ENCODE measurements at places on chromosomes 7 and 10.

- no peak for DNase-seq
These were observed 23.8 kb upstream of the SLF2 start for GRCh38 chr10:100888957-100889356.

DNA sequence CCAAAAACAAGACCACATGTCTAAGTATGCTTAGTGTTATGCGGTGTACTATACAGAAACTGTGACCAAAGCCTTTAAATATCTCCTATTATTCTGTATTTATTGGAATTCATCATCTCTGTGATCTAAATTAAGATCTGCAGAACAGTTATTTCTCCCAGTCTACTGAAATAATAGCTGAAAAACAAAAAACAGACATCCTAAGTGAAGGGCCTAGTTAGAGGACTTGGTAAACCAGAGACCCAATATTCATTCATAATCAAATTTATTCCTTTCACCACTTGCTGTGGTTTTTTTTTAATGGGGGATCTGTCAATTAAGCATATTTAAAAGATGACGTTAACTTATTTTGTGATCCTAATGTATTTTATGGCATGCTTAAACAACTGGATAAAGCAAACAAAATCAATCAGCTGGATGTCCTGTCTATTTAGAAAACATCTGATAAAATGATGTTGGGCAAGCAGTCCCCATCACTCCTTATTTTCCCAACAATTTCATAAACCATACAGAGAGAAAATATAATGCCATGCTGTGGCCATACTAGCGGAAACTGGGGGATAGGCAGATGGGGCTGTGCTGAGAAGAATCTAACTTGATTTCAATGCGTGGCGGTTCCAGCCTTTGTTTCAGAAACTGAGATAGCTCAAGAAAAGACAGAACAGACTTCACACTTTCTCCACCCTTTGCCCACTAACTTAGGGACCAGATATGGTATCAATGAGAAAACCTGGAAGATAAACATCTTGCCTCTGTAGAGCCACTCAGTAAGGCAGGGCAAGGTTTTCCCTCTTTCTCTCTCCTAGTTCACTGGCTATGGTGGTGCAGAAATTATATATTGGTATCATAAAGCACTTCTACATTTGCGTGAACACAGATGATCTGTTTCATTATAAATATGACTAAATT is 32.9 kb downstream of the ICA1 start:
- DNase-seq: no peak

GRCh38 chr7:51033727-51034520 is 251.2 kb upstream of the GRB10 start:
- DNase-seq: no peak

DNA sequence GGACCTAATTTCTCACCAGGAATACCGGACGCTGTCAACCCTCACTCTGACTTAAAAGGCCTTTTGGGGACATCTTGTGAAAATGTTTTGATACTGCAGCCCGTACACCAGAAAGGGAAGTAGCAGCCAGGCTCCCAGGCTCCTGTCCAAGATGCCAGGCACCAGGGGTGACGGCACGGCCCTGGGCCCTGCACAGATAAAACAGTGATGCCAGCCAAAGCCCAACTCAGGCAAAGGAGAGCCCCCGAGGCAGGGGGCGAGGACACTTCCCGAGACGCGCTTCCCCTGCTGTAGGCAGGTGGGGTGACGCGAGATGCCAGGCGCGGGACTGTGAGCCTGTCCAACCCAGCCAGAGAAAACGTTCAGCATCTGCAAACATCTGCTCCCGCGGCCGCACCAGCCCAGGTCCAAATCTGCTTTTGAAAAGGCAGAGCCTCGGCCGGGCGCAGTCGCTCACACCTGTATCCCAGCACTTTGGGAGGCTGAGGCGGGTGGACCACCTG is 15.7 kb downstream of the ZFAND2A start:
- peak; percentile 32 for DNase-seq

DNA sequence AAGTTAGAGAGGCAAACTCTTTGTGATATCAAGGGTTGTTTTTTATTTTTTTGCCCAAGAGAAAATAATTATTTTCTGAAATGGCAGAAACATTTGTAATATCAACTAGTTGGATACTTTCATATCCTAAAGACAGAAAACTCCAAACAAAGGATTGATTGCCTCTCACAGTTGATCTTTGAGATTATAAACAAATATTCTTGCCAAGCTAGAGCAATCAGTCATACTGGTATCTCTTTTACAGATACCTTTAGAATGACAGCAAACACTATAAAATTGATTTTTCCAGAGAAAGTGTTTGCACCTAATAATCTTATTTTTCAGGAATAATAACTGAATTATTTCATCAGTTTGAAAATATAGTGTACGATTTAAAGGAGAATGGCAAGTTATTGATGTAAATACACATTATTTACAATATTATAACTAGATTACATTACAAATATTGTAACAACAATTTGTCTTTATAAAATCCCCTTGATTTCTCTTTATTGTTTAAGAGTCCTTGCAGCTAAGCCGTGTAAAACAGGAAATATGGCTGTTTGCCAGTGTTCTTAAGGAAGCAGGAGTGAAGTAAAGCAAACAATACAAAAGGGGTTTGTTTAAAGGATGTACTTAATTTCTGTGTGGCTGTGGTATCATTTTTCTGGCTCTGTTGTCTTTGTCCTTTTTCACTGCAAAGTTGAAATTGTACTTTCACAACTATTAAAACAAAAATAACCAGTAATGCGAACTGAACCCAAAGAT is 58.4 kb downstream of the MAPK8 start:
- DNase-seq: no peak

DNA sequence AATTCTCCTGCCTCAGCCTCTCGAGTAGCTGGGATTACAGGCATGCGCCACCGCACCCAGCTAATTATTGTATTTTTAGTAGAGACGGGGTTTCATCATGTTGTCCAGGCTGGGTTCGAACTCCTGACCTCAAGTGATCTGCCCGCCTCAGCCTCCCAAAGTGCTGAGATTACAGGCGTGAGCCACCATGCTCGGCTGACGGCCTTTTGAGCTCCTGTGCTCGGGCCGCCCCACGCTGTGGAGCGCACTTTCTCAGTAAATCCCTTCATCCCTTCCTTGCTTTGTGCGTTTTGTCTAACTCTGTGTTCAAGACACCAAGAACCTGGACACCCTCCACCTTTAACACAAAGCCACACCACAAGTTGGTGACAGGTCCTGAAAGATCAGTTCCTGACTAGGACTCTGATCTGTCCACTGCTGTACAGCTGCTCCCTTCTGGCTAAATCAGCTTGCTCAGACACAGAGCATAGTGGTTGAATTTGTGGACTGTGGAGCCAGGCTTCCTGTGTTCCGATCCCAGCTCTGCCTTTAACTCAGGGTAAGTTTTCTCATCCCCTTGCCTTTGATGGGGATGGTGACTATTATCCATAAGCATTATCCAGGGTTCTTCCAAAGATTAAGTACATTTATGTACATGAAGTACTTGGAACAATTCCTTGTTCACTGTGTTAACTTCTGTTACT is 20.1 kb downstream of the CHST3 start:
- DNase-seq: no peak

- DNase-seq: no peak
These were observed 135.9 kb downstream of the PCDH15 start for GRCh38 chr10:54665095-54665494.

DNA sequence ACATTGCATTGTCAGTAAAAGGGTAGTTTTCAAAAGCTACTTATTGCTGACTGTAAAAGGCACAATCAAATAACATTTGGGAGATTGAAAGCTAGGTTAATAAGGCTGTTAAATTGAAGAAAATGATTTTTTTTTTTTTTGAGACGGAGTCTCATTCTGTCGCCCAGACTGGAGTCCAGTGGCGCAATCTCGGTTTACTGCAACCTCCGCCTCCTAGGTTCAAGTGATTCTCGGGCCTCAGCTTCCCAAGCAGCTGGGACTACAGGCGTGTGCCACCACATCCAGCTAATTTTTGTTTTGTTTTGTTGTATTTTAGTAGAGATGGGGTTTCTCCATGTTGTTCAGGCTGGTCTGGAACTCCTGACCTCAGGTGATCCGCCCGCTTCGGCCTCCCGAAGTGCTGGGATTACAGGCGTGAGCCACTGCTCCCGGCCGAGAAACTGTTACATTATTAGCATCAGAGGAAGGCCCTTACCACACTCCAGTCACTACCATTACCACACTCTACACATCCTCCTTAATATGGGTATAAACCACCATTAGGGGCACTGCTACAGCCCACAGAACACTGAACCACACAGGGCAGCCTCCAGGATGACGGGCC is 1.0 kb downstream of the CYP51A1 start:
- peak; percentile 5 for DNase-seq

- DNase-seq: no peak
These were observed 222.0 kb downstream of the PRPF18 start for GRCh38 chr10:13808556-13809391.

- no peak for DNase-seq
These were observed 544.2 kb upstream of the GALNT17 start for GRCh38 chr7:70587739-70588138.

- DNase-seq: no peak
These were observed 112.5 kb downstream of the MAD1L1 start for GRCh38 chr7:2120251-2120660.

DNA sequence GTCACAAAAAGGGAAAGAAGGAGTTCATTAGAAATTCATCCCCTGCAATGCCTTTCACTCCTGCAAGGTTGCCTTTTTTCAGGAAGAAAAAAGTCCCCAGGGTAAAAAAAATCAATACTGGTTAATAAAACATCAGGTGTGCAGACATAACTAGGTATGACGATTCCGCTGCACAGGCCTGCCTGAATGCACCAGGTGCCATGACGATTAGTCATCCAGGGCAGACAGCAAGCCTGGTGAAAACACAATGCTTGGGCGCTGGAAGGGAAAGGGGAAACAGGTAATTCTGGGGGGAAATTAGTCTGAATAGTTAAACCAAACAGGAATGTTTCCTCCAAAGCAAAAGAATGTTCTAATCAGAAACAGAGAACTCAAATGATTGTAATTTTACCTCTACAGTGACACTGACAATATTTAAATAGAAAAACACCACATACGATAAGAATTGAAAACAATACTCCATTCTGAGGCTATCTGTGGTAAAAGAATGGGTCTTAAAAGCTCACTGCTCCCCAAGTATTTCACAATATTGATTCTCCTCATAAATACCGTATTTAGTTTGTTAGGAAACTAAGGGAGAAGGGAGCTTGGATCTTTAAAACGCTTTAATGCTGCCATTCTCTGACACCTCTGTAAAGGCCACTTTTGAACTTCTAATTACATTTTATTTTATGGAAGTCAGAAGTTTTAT is 45.2 kb downstream of the VPS41 start:
- no peak for DNase-seq

- no peak for DNase-seq
These were observed 14.5 kb downstream of the PDGFA start for GRCh38 chr7:505171-505570.

DNA sequence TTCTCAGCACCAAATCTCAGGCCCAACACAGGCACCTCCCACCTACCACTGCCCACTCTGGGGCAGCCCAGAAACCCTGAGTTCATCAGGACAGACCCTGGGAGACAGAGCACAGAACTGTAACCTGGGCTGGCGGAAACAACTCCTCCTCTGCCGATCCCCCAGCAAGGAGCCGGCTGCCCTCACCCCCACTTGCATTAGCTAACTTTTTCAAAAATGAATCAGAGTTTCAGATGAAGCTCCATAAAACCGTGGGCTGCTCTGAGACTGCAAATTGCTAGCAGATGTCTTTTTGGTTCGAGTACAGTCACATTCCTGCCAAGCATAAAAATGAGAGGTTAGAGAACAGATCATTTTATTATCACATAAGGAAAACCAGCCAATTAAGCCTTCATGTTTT is 93.4 kb upstream of the PARD3 start:
- DNase-seq: peak; percentile 59

DNA sequence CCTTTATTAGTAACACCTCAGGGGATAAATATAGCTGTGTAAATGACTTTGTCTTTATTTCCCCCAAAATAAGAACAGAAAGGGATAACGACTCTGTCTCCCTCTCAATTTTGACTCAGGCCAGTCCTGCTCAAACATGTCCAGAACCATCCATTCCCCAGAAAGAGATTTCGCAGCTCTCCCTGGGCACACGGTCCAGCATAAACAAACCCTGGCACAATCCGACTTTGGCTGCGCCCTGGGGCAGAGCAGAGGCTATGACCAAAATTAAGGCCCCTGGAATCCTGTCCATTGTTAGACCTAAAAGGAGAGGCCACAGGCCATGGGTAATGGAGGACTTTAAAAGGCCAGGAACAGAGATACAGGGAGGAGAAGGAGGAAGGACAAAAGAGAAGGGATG is 99.1 kb downstream of the PRPF18 start:
- DNase-seq: no peak

DNA sequence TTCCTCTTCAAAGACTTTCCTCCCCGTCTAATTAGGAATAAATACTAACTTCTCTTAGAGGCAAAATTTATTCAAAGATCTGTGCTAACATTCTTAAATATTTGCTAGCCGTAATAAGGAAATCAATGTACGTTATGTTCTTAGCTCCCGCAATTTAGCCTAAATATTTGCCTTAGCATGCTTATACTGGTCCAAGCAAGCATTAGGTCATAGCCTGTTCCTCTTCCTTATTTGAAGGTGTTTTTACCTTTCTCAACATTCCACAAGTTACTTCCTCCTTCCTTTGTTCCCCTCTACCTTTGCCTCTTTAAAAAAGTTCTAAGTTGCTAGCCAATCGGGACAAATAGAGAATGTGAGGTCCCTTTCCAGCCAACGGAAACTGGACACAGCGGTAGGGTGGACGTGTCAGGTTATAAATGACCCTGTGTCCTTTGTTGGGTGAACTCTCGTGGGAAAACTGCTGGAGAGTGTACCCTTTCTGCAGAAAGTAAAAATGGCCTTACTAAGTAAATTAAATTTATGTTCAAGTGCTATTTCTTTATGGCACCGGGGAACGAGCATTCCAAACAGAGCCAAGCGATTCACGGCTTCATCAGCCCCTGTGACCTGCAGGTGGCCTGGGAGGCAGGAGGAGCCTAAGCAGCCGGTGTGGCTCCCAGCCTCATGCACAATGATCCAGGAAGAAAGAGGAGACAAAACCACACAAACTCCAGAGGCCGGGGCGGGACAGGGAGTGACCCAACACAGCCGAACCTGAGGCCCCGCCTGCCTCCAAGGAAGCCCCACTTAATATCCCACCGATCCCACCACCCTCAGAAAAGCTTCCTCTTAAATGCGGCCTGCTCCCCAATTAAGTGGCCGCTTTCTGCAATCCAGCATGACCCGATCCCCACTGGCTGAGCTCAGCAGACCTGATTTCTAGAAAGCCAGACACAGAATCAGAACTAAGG is 67.0 kb downstream of the ZRANB1 start:
- no peak for DNase-seq

GRCh38 chr10:98458809-98459784 is 12.4 kb upstream of the HPS1 start:
- DNase-seq: no peak

GRCh38 chr10:16854623-16855022 is 37.4 kb upstream of the RSU1 start:
- DNase-seq: no peak

DNA sequence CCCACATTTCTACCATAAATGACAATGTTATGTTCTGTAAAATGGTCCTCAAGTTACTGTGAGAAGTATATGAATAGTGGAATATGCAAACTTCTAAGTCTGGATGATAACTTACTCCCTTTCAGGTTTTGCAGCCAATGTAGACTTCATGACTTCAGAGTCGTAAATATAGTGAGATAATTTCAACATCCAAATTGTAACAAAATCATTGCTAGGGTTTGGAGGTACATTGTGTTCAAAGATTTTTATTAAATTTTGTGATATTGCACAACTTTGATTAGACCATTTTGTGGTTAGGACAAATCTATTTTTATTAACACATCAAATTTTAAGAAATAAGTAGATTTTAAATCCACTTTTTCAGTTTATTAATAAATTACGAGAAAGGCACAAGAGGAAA is 270.3 kb downstream of the RNLS start:
- no peak for DNase-seq
